ENCODE measurements at places on chromosomes 3 and 15. TPM values are rescaled to one million over a fixed set of nuclear protein-coding genes. Genes with fewer than 3 reads are reported as not detected.

DNA sequence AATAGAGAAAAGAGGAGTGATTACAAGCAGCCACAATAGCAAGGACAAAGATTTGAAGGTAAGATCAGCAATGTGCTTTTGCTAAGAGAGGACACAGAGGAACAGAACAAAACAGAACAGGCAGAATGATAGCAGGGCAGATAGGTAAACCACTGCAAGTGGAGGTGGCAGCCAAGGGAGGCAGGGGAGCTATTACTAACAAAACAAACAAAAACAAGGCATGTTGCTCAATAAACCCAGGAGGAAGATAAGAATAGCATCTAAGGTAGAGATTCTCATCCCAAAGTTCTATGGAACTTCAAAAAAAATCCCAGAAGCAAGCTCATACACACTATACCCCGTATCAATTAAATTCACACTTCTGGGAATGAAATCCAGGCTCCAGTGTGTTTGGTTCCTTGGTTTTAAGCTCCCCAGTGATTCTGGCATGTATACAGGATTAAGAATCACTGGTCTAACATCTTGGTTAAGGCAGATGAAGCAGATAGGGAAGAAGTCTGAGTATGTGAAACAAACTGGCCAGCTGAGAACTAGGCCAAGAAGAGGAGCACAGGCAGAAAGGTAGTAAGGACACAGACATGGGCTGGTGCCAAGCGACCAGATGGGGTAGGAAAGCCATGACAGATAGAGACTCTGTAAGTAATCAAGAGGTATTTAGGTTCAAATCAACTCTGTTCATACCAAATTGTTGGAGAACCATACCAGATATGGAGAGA lies 189.2 kb downstream of the DTWD1 start:
- DNase-seq, result no peak

- no peak for DNase-seq
These were observed 21.7 kb upstream of the ARHGEF3 start for GRCh38 chr3:56823421-56823926.

The CTXN2 gene
- total RNA-seq, result 0.11 TPM

DNA sequence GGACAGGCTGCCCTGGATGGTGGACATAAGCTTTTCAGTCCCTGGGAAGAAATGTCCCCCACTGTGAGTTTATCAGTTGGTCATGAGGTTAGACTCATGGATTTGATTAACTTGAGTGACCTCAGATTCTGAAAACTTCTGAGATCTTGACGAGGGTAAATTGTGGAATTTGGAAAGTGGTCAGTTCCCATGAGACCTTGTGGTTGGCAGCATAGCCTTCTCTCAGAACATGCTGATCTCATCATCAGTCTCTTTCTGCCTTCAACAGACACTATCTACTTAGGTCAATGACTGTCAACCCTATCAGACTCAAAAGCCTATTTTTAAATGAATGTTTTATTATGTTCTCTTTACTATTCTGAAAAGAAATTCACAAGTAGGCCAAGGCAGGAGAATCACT lies 45.6 kb upstream of the NDUFB4 start:
- DNase-seq, result no peak

DNA sequence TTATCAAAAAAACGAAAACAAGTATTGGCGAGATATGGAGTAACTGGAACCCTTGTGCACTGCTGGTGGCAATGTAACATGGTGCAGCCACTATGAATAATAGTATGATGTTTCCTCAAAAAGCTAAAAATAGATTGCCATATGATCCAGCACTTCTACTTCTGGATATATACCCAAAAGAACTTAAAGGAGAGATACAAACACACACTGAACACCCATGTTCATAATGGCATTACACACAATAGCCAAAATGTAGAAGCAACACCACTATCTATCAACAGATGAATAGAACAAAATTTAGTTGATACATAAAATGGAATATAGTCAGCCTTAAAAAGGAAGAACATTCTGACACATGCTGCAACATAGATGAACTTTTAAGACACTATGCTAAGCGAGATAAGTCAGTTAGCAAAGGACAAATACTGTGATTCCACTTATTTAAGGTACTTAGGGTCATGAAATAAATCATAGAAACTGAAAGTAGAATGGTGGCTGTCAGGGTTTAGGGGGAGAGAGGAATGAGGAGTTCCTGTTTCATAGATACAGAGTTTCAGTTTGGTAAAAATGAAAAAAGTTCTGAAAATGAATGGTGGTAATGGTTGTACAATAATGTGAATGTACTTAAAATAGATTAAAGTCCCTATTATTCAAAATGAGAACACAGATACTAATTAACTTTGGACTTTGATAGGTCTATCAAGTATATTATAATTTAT lies 59.4 kb upstream of the IMPG2 start:
- no peak for DNase-seq

- DNase-seq, result no peak
These were observed 35.5 kb upstream of the TIMP4 start for GRCh38 chr3:12194209-12194608.

The BDH1 gene
- 23.8 TPM for total RNA-seq

DNA sequence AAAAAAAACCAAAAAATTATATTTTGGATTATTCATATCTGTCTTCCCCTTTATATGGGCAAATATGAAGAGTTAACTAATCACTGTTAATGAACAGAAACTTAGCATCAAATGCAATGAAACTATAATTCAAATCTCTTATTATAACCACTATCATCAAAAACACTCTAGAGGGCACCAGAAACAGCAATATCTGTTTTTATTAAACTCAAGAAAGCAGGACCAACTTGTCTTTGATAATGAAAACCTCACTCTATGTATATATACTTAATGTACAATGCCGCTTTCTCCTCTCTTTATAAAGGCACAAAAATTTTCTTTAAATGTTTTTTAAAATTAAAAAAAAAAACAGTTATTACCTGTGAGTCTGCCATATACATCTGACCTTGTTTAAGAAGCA lies 92.7 kb downstream of the UACA start:
- DNase-seq, result no peak

- peak; percentile 94 for DNase-seq
These were observed at the start of gene ZNF106 for GRCh38 chr15:42490671-42491538. ZNF106 (minus strand) TSS chr15:42491141; CDS start chr15:42472289, 18,852 bp downstream.

The SEMA6D gene
- 15.8 TPM for total RNA-seq

The FOXL2 gene
- 0.22 TPM for total RNA-seq

- peak; percentile 47 for DNase-seq
These were observed 461 bp upstream of the FNDC3B start for GRCh38 chr3:172038798-172039435.

The FBXL22 gene
- 0.52 TPM for total RNA-seq

The GP5 gene
- not detected for total RNA-seq

DNA sequence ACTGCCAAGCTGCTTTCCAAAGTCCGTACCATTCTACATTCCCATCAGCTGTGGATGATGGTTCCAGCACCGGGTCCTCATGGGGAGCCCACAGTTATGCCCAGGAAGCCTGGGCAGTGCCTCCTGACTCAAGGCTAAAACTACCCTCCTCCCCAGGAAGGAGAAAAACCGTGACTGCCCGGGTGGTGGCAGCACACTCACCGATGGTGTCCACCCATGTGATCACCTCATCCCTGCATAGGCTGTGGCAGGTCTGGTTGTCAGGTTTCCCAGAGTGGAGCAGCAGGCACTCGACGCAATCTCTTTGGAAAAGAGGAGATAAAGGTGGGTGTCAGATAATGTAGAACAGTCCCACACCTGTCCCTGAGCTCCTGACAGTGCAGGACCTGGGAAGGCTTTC lies 38.6 kb downstream of the UMPS start:
- no peak for DNase-seq

- no peak for DNase-seq
These were observed 1.5 kb downstream of the FAH start for GRCh38 chr15:80154336-80154735.

DNA sequence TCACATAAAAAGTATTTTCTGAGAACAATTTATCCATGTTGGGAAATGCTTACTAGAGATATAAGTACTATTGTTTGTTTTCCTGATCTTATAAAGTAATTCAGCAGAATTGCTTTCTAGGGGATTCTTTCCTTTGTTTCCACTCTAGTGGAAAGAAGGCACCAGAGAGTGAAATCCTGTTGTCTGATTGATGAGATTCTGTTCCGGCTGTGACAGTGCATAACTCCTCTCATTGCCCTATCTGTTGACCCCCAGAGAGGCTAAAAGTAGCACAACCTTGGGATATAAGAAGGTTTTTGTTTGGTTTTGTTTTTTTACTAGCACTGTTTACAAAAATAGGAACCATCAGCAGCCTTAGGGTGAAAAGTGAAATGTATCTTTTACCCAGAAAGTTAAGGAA lies 114.1 kb downstream of the ALCAM start:
- no peak for DNase-seq

DNA sequence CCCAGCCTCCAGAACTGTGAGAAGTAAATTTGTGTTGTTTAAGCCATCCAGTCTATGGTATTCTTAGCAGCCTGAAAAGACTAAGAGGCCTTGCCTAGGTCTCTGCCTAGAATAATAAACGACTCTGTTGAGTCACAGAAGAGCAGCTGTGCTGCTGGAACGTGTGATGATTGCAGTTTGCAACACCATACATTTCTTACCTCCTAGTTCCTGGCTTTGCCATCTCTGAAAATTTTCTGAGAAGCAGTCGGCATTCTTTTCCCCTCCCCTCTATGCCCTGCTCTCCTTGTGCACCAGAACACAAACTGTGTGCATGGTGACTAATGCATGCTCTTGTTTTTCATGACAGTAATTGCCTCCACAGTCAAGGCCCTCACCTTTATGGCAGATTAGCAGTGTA lies 301.3 kb downstream of the IL20RB start:
- DNase-seq, result no peak

GRCh38 chr15:54462511-54462913 lies 484.3 kb downstream of the UNC13C start:
- DNase-seq, result no peak

DNA sequence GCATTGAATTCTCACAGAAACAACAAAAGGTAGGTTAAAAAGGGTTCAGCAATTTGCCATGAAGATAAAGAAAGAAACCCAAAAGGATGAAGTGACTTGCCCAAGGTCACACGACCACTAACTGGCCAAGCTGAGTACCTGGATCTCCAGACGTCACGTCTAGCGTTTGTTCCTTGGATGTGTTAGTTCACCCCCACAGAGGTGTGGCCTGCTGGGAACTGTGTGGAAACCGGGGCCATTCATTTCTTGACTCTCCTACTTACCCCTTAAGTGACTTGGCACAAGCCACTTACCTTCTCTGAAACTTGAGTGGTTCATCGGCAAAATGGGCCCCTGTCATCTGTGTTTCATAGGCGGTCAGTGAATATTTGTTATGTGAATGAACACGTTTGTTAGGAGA lies 244.3 kb upstream of the SLCO3A1 start:
- DNase-seq, result no peak

Data from H9 (cell line).